ENCODE measurements at places on chromosomes 2 and 18.
A peak's percentile ranks its signal among the peaks of the same experiment; 100 is the strongest.

DNA sequence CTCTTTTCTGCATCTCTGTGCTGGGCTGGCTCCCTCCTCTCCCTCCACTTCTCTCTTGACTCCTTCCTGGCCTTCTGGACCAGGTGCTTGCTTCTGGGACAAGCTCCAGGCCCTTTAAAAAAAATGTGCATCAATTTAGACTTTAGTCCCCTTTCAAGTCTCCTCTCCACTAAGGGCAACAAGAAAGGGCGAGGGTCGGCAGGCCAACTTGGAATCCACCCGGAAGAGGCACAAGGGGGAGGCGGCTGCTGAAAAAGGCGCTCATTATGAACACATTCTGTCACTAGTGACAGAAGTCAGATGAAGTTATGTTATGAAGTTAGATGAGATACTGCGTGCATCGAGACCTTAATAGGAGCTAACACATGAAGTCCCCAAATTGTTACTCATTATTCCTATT is 13.6 kb upstream of the RHOB start:
- DNase-seq, result no peak

DNA sequence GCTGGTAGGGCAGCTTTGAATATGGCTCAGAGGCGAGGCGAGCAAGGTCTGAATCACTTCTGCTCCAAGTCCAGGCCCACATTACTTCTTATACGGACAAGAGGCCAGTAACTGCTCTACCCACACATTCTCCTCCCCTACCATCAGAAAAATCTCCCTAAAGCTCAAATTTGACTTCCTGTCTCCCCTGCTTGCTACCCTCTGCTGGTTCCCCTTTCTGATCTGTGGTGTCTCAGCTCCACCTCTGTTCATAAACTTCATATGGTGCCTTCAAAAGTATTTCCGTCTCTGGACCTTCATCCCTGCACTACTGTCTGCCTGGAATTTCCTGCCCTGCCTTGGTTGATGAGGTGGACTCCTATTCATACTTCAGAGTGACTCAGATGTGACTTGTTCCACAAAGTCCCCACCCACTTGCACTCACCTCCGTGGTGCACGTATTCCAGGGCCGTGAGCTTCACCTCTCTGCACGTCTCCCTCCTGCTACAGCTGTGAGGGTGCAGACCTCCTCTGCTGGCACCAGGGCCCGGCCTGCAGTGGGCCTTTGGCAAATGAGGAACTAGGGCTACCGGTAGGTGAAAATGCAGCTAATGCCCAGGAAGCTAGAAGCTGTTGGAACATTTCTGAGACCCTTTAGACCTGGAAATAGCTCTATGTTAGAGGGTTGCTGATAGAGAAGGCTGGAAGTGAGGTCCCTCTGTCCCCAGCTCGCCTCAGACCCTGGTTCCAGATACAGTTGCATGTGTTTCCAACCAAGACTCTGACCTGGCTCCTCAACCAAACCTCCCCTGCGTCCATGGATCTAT is 24.6 kb upstream of the KCMF1 start:
- DNase-seq, result no peak

- no peak for DNase-seq
Measured at GRCh38 chr2:80257450-80257849, 47.1 kb downstream of the LRRTM1 start.

GRCh38 chr2:45232818-45233217 is 223.6 kb upstream of the SIX2 start:
- no peak for DNase-seq

DNA sequence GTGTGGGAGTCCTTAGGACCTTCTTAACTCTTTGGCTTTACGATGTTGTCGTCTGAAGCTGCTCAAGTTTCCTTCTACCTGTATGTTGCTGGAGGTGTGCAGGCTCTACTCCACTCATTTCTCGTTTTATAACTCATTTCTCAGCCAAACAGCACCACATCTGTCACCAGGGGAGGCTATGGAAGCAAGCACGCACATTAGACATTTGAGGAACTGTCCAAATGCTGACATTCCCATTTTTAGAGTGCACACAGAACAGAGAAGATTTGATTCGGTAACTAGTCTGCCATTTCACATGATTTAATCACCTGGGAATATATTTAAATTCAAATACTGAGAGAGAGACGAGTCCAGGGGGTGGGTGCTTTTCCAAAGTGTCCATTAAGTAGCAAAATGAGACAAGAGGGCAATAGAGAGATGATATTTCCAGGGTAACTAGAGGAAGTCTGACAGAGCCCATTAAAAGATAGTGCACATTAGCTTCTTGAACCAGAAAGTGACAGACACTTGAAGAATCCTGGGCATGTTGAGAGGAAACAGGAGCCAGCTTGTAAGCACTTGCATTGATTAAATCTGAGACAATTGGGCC is 793.3 kb downstream of the TDRD15 start:
- no peak for DNase-seq

DNA sequence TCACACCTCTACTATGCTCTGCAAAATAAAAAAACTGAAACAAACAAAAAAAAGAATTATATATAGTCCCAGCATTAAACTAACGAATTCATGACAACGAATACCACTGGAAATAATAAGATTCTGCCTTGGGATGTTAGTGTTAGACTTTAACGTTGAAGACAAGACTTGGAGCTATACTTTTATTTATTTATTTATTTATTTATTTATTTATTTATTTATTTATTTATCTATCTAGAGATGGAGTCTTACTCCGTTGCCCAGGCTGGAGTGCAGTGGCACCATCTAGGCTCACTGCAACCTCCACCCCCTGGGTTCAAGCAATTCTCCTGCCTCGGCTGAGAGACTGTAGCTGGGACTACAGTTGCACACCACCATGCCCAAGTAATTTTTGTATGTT is 27.2 kb upstream of the PAPOLG start:
- DNase-seq, result no peak

DNA sequence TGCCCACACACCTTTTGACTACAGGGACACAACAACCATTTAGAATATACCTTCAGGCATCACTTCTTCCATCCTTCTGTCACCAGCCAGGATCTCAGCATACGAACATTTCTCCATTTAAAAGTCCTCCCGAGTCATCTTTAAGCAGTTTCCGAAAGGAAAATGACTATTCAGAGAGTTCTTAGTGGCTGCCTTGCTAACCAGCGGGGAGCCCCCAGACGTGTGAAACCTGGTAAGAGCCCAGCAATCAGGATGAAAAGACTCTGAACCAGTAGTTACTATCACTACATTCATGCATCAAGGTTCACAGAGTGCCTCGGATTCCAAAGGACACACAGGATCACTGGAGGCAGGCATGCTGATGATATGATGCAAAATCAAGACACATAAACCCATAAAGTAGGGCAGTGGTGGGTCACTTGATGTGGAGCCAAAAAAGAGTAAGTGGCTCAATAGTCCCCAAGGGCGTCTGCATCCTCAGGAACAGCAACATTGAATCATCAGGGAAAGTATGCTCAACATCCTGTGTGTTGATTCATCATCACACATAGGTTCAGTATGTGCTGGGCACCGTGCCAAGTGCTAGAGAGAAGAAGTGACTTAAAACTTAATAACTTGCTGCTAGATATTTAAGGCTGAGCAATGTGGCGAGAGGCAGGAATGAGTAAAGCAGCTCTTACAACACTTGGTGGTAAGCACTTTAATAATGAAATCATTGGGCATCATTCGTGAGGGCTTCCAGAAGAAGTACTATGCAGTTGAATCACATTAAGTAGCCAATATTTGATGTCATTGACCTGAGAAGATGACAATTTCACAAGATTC is 4.4 kb downstream of the CCL20 start:
- peak; percentile 27 for DNase-seq

- no peak for DNase-seq
Measured at GRCh38 chr2:56534321-56534720, 350.5 kb downstream of the CCDC85A start.

DNA sequence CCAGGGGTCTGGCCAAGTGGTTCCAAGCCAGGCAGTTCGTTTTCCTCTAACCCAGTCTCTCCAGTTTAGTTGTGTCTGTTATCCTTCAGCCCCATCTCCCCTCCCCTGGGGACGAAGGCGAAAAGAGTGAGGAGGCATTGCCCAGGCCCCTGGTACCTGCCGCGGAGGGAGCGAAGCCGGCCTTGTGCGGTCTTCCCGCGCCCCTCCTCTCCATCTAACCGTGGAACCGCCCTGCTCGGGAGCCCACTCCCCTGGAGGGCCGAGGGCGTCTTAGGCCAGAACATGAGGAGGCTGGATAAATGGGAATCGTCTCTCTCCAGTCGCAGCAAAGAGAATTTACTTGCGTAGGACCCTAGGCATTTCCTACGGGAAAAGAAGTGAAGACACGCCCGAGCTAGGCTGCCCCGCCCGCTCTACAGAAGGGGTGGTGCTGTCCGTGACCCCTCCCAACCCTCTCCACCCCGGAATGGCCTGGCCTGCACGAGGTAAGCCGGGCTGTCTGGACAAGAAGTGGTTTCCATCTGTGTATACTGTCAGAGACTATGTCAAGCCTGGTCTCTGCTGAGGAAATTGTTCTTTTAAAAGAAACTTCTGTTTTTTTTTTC is 156.2 kb downstream of the MIB1 start:
- DNase-seq, result peak; percentile 37

GRCh38 chr2:30359644-30360167 is 87.3 kb upstream of the LCLAT1 start:
- no peak for DNase-seq

GRCh38 chr2:173884025-173884802 is 81.0 kb downstream of the SP3 start:
- DNase-seq, result peak; percentile 68

All from GM23338 (cell line).